ENCODE measurements at places on chromosomes 4 and X.

DNA sequence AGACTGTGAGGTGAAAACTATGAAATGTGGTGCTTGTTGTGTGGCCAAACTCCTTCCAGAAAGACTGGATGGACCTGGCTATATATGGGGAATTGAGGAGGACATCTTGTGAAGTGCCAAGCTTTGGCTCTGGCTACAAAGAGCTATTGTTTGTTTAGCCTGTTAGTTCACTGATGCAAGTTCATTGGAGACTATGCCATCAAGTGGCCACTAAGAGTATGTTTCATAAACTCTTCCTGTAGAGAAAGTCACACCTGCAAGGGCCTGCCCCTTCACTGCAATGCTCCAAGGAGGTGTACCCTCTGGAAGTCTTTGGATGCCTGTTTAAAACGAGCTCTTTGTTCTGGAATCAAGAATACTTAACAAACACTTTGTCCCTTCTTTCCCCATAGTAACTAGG lies 382.0 kb downstream of the GABRG1 start:
- DNase-seq, result no peak

GRCh38 chrX:3006495-3006894 lies at the start of gene ARSH:
Gene ARSH (plus strand): TSS chrX:3006546. CDS start chrX:3006613, 67 bp downstream.
- no peak for DNase-seq

GRCh38 chrX:107831071-107831730 lies 5.5 kb downstream of the MID2 start:
- no peak for DNase-seq

GRCh38 chr4:85756938-85757337 lies 282.0 kb downstream of the ARHGAP24 start:
- no peak for DNase-seq

GRCh38 chr4:169870507-169870906 lies 112.8 kb upstream of the HPF1 start:
- no peak for DNase-seq

DNA sequence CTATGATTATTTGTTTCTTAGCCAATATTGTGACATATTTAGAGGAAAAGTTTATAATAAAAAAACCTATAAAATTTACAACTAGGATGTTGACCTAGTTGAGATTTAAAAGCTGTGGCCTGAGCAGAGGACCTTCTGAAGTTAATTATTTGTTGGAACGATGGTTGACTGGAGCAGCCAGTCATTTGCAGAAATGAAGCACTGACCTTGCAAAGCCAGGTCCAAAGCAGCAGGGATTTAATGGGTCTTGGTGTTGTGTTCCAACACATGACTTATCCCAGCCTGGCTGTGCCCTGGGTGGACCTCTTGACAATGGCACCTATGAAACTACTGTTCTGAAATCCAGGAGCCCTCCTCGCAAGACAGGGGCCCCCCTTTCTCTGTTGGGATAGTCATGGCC lies 235.2 kb downstream of the FRAS1 start:
- no peak for DNase-seq

- DNase-seq, result no peak
These were observed 88.4 kb upstream of the SHOX start for GRCh38 chrX:542179-542578.

GRCh38 chr4:103018391-103019307 lies 856 bp downstream of the SLC9B1 start:
- no peak for DNase-seq

DNA sequence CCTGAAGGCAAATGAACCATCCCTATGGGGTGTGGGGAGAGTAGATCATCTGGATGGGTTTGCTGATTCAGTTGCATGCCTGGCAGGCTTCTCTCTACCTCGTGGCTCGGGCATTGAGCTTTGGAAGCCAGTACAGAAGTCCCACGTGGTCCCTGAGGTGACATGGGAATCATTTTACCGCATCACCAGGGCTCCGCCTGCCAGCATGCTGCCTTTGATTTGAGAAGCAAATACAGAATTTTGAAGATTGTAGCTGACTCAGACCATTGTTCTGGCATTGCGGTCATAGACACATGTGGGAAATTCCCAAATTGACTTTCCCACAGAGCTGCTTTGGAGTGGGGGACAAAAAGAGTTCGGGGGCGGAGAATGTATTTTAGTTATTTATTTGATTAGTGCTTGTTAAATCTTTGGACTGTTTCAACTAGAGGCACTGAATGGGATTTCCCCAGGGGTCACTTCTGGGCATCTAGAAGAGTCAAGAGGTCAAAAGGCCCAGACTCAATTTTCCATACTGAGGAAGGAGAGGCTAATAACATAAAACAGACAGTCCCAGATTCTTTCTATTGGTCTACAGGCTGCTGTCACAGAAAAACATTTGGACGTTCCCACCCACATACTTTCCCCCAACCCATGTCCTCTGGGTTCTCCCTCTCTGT lies 79.3 kb downstream of the NHSL2 start:
- no peak for DNase-seq

Measured in stimulated activated CD8-positive, alpha-beta memory T cell treated with anti-CD3 and anti-CD28 coated beads, Interleukin-15, amount 100 ng/mL, for 48 hours (primary cell).